ENCODE measurements at places on chromosomes 16 and 17.

GRCh38 chr17:47744168-47745036, 11.4 kb downstream of the TBX21 start:
- DNase-seq, result no peak

DNA sequence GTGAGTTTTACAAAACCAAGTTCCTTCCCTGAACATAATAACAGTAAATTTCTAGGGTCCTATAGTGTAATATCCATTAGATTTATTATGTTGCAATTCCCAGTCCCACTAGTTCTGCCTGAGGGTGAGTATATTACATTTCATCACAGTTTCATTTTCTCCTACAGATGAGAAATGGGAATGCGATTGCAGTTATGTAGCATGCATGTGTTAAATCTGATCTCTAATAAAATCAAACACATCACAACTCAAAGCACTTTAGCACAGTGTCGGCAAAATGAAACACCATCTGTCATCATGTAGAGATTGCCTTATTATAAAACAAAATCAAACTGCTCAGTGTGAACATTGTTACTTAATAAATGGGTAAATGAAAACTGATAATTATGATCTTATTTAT, 180.5 kb upstream of the TOX3 start:
- no peak for DNase-seq

- no peak for DNase-seq
Observed at GRCh38 chr17:43669971-43670644, 8.4 kb upstream of the MEOX1 start.

- DNase-seq, result no peak
Observed at GRCh38 chr16:8929086-8929748, 34.5 kb downstream of the USP7 start.

DNA sequence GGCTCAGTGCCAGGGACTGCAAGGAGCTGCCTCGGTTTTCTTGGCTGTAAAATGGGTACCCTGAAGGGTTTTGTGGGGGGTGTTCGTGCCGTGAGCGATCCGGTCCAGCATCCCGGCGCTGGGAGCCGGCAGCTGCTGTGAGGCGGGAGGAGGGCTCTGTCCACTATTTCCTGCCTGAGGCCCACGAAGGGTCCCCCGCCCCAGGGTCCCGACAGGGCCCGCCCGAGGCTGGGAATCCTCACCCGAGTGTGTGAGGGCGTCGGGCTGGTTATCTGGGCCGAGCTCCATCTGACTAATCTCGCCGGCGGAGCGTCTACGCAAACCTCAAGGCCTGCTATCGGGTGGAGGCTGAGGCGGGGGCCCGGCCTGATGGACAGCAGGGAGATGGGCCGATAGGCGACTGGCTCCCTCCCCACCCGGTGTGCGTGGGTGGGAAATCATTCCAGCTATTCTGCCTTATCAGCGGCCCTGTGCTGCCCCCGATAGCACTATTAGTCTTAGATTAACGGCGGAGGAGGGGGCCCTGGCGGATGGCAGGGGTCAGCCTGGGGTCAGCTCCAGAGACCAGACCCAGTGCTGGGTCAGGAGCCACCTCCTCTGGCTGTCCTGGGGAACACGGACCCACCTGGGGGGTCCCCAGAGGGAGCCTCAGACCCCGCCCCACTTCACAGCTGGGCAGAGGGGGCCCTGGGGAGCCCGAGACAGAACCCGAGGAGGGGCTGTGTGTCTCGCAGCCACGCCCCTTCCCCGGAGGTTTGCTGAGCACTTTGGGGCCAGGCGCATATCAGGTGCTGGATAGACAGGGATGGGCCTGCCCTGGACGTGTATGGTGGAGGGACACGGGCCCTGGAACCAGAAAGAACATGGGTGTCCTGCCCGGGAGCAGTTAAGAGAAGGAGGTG, 44.7 kb downstream of the ZFPM1 start:
- DNase-seq, result no peak

DNA sequence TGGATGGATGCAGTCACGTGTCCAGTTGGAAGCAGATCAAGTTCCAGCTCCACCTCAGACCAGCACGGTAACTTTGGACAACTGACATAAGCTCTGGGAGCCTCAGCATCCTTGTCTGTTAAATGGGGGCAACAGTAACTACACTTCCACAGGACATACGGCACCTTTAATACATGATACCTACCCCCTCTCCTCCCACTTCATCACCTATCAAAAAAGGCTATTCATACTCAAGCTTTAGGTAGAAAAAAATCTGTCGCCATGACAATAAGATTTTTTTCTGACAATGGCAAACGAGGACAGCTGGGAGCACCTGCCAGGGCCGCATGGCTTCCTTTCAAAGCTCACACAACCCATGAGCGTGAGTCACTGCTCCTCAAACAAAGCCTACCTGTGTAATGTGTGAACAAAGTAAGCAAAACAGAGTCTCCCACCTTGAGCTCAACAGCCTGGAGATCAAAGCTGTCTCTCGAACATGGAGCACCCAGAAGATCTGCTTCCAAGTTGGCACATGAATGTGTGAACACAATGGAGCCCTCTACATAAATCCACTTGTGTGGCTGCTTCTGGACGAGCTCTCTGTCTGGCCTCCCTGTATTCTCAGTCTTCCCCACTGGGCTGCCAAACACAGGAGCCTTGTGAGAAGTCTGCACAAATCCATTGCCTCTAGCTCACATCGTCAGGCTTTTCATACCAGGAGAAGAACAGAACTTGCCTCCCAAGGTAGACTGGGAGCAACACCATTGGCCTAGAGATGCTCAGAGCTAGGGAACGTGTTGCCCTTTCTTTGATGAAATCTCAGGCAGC, 459.7 kb downstream of the SOX9 start:
- DNase-seq, result no peak

GRCh38 chr17:38663125-38663751, 11.5 kb downstream of the EPOP start:
- DNase-seq, result no peak

GRCh38 chr17:1726626-1727257, 2.2 kb downstream of the WDR81 start:
- no peak for DNase-seq

GRCh38 chr17:49157784-49158183, 25.2 kb downstream of the B4GALNT2 start:
- no peak for DNase-seq

DNA sequence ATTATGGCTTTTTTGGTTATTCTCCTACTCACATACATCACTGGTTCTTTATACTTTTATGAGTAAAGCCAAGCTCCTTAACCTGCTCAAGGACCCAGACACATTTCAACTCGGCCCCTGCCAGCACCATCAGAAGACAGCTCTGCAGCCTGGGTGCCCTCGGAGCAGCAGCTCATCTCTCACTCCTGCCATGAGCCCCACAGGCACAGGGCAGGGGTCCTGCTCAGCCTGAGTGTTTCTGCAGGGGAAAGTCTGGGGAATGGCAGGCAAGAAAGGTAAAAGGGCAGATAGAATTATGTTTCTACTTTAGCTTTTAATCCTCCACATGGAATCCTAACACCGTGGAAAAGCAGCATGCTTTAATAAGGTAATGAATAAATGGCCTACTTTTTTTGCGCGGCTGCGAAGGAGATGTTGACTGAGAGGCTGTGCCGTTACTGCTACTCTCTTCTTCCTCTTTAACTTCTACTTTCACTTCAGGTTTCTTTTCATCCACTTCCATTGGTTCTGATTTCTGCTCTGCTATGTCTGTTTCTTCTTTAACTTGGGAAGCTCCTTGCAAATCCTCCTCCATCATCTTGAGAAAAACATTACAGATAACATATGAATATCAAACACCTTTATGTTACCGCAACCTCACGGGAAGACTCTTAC, 50.1 kb upstream of the TRAP1 start:
- DNase-seq, result no peak

GRCh38 chr16:19167710-19168370, at the start of gene SYT17:
SYT17 (plus strand) TSS chr16:19168240; CDS start chr16:19168647, 407 bp downstream.
- no peak for DNase-seq

DNA sequence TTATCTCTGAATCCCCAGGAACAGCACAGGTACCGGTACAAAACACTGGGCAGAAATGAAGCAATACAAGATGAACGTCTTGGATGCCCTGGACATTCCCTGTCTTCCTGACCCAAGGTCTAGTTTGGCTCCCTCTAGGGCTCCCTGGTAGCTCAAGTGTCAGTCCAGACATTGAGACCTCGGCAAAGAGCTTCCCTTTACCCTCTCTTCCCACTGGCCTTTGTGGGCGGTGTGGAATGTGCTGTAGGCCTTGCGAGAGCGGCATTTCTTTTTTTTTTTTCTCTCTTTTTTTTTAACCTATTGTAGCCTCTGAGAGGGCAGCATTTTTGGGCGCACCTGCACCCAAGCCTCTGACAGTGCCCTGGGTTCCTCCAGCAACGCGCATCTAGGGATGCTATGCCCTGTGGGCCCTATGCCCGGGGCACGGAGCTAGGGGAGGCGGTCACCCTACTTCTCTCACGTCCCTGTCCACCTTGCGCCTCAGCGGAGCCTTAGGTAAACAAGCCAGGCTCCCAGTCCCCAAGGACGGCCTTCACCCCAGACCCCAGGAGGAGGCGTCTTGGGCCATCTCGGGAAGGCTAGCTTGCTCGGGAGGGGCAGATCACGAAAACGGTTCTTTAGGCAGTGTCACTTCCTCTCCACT, 1.2 kb upstream of the NFATC3 start:
- DNase-seq, result no peak

DNA sequence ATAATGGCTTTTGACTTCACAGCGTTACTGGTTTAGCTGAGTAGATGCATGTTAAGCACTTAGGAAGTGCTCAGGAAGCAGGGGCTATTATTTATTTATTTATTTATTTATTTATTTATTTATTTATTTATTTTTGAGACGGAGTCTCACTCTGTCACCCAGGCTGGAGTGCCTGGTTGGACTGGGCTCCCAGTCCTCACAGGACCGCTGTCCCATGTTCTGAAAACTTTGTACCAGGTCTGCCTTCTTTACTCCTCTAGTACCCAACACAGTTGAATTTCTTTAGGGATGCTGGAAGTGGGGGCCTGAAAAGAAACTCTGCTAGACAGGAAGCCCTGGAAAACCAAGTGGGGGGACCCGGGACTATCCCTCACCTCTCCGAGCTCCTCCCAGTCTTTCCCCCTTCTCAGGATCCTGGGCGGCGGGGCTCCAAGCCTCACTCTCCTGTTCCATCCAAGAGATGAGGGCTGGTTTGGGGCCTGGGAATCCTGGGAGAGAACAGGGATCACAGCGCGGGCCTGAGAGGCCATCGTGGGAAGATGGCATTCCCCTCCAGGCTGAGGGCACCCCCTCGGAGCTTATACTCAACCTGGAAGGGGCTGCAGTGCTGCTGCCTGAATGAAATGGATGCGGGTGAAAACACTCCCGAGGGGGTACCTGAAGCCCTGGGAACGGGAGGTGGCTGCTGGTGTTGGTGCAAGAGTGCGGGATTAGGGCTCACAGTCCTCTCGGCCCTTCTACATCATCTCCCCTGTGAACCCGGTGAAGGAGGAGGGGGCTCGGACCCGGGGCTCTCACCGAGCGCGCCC, 674 bp downstream of the ZNF688 start:
- DNase-seq, result no peak

DNA sequence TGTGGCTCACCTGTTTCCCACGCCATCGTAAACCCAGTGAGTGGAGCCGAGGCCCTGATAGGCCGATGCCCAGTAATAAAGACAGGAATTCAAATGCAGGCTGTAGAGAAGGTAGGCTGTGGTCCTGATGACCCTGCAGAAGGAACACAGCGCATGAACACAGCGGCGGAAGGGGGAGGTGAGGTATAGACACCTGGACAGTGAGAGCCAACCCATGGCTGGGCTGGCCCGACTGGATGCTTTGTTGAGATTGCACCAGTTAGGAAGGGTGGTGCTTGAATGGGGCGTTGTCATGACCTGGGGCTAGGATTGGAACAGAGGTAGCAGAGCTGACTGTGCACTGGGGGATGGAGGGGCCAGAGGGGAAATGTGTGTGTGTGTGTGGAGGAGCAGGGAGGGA, 59.2 kb downstream of the CNGB1 start:
- no peak for DNase-seq

DNA sequence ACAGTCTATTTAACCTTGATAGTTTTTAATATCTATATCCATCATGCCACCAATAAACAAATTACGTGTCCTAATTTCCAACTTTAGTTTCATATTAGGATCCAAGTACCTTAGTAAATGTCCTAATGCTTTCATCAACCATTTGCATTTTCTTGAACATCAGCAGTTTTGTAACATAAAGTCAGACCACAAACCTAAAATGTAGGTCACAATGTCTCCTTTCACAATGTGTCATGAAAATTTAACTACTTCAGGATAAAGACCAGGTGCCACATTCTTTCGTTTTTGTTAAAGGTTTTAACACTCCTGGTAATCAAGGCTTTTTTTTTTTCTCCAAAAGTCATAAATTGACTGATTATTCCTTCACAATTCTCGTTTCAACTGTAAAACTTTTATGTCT, 310.7 kb upstream of the PMFBP1 start:
- no peak for DNase-seq

- DNase-seq, result no peak
Observed at GRCh38 chr17:70121126-70121525, 46.1 kb downstream of the KCNJ16 start.

DNA sequence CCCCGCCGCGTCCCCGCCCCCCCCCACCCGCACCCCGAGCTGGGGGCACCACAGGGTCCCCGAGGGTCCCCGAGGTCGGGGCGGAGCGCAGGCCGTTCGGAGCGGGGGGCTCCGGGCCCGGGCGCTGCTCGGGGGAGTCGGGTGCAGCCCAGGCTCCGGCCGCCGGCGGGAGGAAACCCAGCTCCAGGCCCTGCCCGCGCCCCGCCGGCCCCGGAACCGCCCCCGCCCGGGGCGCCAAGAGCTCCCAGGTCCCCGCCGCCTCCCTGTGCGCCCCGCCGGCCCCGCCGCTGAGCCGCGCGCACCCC, 33.2 kb upstream of the RPH3AL start:
- no peak for DNase-seq

- no peak for DNase-seq
Observed at GRCh38 chr17:73653810-73654209, 9.6 kb upstream of the SDK2 start.

DNA sequence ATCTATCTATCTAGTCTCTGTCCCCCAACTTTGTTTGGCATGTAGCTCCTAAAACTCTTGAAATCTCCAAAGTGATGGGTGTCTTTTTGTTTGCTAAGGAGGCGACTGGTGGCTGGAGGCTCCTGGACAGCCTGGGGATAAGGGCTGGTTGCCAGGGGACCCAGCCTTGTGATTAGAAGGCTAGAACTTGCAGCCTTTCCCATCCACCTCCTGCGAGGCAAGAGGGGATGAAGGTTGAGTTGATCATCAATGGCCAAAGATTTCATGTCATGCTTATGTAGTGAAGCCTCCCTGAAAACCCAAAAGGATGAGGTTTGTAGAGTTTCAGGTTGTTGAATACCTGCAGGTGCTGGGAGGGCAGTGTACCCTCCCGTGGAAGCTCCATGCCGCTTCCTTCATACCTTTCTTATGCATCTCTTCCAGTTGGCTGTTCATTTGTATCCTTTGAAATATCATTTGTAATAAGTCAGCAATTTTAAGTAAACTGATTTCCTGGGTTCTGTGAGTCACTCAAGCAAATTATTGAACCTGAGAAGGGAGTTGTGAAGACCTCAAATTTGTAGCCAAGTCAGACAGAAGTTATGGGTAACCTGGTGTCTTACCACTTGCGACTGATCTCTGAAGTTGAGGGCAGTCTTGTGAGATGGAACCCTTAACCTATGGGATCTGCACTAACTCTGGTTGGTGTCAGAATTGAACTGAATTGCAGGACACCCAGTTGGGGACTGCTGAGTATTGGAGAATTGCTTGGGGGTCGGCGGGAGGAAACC, 202.4 kb downstream of the SEC14L1 start:
- no peak for DNase-seq

- DNase-seq, result no peak
Observed at GRCh38 chr16:10180042-10180770, 2.0 kb downstream of the GRIN2A start.
